ENCODE measurements at places on chromosomes 16 and 17.

GRCh38 chr17:19533718-19534561 is at the start of gene SLC47A1:
Gene SLC47A1, plus strand, starts transcription at chr17:19533854. Its CDS starts 86 bp downstream, at chr17:19533940.
- no peak for DNase-seq

GRCh38 chr17:74478420-74479100 is 12.1 kb downstream of the CD300A start:
- DNase-seq = no peak

GRCh38 chr16:49407873-49408550 is 34.4 kb downstream of the C16orf78 start:
- DNase-seq = peak; percentile 55

DNA sequence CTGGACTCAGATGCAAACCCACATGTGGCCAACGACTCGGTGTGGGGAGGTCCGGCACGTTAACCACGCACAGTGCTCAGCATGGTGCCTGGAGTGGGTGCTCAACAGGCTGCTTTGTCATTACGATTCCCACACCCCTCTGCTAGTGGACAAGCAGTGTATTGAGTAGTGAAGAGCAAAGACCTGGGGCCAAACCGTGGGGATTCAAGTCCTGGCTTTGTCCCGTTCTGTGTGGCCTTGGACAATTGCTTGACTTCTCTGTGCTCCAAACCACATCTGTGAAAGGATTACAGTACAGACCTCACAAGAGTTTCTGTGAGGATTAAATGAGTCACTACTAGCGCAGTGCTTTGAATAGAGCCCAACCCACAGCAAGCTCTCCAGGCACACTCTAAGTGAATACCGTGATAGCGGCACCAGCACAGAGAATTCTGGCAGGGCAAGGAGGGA is 33.8 kb downstream of the TRPV2 start:
- DNase-seq = no peak

GRCh38 chr17:67027031-67027628 is 17.2 kb upstream of the CACNG1 start:
- no peak for DNase-seq

- DNase-seq = no peak
Observed at GRCh38 chr16:63530974-63531373, 1494.7 kb upstream of the CDH8 start.

DNA sequence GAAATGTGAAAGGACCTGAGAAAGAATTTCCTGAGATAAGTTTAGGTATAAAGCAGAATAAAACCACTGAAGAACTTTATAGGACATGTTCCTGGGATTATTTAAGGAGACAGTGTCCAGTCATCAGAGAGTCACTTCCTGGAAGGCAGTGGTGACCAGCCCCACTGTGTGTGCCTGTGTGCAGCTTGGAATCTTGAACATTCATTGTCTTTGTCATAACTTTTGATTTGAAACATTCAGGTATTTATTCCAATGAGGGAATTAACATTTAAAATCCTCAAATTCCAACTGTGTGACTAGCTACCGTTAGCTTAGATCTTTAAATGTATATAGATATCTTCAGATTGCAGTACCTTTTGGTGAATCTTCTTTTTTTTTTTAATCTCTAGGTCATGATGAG is 61.7 kb upstream of the MRC2 start:
- no peak for DNase-seq

DNA sequence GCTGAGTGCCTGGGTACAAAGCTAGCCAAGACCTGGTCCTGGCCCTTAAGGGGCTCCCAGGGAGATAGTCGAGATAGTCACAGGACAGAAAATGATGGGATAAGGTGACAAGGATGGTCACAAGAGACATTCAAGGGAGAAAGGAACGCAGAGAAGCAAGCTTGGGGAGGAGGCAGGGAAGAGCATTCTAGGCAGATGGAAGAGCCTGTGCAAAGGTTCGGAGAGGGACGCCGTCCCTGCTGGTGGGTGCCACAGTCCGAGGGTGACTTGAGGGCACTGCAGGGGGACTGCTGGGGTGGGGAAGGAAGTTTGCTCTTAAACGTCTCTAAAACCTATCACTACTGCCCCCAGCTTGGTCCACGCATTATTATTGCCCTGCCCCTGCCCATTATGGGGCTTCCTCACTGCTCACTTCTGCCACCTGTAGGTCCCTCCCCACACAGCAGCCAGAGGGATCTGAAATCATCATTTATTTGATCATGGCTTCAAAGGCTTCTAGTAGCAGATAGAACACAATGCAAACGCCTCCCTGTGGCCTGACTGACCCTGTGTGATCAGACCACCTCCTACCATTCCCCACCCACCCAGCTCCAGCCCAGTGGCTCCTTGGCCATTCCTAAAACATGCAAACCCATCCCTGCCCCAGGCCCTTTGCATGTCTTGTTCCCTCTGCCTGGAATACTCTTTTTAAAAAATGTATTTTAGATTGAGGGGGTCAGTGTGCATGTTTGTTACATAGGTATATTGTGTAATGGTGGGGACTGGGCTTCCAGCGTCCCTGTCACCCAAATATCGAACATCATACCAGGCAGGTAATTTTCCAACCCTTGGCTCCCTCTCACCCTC is 60.3 kb downstream of the RMI2 start:
- peak; percentile 60 for DNase-seq

DNA sequence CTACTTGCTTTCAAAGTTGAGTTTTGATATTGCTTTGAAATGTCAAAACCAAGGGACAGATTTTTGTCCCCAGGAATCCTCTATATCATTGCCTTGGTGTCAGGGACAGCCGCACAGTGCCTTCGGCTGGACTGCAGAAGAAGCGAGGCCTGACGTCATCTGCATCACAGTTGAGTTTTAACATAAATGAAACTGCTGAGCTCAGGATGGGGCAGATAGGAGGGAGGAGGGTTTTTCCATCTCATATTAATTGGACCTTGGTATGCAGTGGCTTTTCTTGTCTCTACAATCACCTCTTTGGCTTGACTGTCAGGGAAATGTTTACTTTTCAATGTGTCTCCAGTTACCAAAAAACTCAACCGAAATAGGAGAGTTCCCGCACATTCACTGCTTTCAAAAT is 111.3 kb downstream of the AATF start:
- no peak for DNase-seq

GRCh38 chr17:44961921-44962350 is 6.2 kb downstream of the C1QL1 start:
- no peak for DNase-seq

GRCh38 chr17:30237296-30238002 is 2.0 kb upstream of the SLC6A4 start:
- DNase-seq = no peak

- DNase-seq = no peak
Observed at GRCh38 chr17:40517981-40518380, 16.6 kb upstream of the TNS4 start.

- DNase-seq = no peak
Observed at GRCh38 chr16:75798714-75799113, 72.4 kb upstream of the CPHXL start.

GRCh38 chr16:68548947-68549346 is 9.9 kb downstream of the ZFP90 start:
- DNase-seq = no peak

DNA sequence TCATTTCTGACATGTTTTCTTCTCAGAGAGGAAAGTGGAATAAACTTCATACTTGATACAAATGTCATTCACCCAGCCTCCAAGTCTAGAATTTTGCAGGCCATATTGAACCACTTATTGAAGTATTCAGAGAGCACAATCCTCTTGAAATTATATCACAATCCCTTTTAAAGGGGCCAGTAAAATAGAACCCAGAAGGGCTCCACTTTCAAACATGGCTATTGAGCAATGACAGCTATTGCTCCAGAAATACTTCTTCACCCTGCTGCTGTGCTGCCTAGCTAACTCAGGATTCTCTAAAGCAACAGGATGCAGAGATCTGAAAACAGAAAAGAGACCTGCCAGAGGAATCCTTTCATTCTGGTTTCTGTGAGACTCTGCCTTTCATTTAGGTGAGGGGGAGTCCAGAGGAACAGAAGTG is 275.0 kb upstream of the CDH5 start:
- no peak for DNase-seq

DNA sequence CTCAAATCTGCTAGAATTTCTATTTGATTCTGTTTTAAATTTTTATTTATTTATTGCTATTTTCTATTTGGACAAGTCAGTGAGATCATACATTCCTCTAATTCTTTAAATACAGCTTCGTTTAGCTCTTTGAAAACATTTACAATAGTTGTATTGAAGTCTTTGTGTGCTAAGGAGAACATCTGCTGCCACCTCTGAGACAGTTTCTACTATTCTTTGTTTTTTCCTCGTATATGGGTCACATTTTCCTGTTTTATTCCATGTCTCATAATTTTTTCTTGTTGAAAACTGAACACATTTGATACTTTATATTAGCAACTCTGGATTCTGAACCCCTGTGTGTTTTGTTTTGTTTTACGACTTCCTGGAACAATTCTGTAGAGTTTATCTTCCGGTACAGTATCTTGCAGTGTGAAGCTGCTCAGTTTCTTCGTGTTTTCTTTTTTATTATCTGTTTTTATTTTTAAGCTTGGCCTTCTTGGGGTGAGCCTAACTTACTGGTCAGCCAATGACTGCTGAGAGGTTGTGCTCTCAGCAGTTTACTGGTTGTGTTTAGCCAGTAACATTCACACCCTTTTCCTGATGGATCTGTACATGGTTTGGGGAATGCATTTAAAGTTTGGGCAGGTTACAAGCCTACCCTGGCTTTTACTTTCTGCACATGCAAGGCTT is 99.0 kb downstream of the CA4 start:
- DNase-seq = no peak

DNA sequence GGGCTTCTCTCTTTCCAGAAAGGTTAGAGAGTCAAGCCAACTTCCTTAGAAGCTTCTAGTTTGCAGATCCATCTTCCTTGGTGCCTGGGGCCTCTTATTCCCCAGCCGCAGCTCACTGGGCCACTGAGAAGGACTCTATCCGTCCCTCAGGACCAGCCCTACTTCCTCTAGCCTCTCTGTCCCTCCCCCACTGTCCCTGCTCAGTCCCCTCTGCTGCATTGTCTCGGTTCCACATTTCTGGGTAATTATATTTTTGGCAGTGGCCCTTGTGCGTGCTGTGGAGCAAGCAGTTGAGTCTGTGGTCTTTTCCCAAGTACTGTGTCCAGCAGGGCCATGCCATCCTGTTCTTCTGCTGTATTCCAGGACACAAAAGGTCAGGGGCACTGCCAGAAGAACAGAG is 17.8 kb downstream of the IRX3 start:
- DNase-seq = no peak

GRCh38 chr16:8956265-8957062 is 7.2 kb downstream of the USP7 start:
- DNase-seq = no peak

GRCh38 chr16:25073854-25074253 is 37.7 kb upstream of the LCMT1 start:
- no peak for DNase-seq

DNA sequence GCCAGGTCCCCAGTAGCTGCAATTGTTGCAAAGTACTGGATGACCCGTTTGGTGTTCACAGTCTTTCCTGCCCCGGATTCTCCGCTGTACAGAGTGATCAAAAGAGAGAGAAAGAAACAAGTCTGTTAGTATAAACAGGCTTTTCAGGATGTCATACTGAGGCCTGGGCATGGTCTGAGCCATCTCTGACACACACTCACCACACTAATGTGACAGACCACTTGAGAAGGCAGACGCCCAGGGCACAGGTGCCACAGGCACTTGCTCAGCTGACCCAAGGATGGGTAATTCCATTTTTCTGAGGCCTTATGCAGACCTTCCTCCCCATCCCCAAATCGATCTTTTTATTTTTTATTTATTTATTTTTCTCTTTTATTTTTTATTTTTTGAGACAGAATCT is 7.5 kb downstream of the MYH3 start:
- DNase-seq = no peak

DNA sequence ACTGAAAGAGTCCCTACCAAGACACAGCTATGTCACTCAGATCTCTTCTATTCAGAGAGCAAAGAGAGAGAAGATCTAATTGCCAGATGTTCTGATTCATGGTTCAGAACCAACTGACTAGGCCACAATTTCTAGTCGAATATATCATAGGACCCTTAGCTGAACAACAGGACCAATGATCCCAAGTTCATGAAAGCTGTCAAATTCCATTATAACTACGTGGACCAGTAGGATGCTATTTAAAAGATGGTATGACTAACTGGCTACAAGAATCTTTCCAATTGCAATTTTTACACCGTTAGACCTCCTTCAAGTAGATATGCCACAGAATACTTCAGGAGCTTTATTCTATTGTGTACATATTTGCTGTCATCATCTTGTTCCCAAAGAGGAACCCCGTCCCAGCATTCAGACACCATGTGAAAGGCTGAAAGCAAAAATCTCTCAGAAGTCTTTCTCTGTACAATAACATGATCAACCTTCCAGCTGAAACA is 26.0 kb downstream of the DCUN1D3 start:
- DNase-seq = no peak

DNA sequence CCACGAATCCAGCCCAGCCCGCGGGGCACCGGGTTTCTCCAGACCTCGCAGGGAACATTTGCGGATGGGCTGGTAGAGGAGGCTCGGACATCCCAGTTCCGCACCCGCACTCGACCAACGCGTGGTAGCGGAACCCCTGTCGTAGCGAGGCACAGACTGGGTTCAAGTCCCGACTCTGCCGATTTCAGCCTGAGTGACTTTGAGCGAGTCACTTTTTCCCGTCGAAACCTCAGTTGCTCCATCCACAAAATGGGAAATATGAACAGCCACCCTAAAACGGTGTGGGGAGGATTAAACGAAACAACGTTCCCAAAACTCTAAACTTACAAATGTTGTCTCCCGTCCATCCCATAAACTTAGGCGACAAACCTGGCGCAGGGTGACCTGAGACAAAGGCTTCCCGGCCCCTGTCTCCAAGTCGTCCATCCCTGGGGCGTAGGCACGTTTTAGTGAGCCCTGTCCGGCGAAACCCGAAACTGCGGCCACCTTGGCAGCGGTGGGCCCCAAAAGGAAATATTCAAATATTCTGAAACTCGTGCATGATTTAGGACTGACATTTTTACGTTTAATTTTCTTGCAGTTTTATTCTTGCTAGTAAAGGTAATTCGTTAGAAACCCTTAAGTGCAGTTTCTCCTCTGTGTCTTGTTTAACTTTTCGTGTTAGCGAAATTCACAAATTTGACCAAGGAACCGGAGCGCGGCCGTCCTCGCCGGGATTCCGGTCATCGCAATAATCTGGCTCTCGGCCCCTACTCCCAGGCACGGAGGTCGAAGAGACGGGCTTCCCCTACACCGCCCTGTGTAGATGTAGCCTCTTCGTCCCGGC is 1.9 kb upstream of the MLLT6 start:
- peak; percentile 26 for DNase-seq

GRCh38 chr17:61139219-61139618 is 260.4 kb upstream of the TBX2 start:
- peak; percentile 16 for DNase-seq

DNA sequence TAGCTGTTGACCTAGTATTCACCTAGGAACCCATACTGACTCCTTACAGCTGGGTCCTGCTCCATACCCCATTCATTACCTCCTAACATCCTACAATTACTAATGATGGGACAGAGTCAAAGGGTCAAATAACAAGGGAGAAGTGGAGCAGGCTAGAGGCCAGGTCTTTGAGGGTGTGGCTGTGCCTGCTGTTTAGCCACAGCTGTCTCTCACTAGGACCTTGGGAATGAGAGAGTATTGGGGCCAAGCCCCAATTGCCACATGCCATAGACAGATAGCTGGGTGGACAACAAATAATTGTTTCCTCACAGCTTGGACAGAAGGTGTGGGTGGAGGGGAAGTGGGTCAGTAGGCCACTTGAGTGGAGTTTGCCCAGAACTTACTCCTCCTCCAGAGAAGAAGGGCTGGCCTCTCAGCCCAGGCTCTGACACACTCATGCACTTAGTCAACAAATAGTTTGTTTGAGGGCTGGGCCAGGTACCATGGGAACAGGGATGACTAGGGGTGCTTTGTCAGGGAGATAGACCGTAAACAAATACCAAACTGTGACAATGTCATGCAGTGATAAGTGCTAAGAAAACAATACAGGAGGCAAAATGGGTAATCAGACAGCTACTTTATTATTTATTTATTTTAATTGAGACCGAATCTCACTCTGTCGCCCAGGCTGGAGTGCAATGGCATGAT is 10.2 kb upstream of the CENPT start:
- DNase-seq = no peak
